ENCODE measurements at places on chromosomes 13 and 19. TPM values are rescaled to one million over a fixed set of nuclear protein-coding genes. Genes with fewer than 3 reads are reported as not detected.

GRCh38 chr19:6273701-6274601 is 5.8 kb downstream of the MLLT1 start:
- peak; percentile 74 for DNase-seq

SIAH3 gene
- polyA plus RNA-seq, result 0.08 TPM

GRCh38 chr13:95814495-95814894 is 137.6 kb downstream of the DNAJC3 start:
- no peak for DNase-seq

DNA sequence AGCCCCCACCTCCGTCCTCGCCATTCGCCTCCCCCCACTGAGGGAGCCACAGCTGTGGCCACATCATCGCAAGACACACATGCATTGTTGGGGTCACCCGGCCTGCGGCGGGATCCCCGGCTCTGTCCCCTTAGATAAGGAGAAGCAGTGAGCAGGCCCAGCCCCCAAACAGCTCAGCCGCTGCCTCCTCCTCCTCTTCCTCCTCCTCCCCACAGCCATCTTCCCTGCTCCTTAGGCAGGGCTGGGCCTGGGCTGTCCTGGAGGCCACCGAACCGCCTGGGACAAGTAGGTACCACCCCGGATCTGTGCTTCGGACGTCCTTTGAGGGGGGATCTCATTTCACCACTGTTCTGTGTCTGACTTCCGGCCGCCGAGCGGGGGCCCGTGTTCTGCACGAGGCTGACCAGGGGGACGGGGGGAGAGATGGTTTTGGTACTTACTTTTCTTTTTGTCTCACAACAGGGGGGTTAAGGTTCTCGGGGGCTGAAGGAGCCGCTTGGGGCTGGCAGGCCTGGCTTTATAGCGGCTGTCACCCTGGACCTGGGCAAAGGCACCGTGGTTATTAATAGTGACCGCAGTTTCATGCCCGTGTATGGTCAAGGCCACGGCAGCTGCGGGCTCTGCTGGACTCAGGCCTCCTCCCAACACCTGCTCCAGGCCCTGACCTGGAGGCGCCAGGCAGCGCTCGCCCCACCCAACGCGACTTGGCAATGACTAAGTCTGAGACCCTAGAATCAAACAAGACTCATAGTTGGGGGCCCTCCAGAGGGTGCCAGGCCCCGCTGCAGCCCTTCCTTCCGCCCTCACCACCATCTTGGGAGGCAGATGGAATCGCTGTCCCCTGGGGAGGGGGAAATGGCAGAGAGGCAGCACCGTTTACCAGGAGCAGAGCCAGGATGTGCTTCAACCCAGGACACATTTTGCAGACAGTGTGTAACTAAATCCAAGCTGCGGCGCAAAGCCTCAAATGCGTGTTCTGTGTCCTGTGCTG is 18.3 kb downstream of the NMRK2 start:
- DNase-seq, result no peak

DNA sequence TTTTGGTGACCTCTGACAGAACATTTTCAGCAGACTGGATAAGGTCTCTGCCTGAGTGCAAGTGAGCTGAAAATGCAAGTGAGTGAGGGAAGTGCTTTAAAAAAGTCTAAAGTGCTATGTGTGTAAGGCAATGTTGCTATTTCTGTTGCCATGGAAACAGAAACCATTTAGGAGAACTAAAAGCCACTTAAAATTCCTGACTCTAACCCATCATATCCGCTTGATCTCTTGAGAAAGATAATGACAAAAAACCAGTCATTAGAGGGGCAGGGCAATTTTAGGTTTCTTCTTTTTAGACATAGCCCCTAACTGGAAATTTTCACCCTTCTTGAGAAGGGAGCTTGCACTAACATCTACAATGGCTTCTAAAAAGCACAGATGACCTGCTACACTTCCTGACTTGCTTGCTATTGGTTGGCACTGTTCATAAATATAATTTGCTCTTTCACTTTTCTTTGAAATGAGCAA is at the start of gene CYSLTR2:
CYSLTR2 (plus strand) TSS at position 458 of the 468 bp plus-strand sequence. CDS start 52,889 bp downstream, outside the sequence.
- peak; percentile 32 for DNase-seq

DNA sequence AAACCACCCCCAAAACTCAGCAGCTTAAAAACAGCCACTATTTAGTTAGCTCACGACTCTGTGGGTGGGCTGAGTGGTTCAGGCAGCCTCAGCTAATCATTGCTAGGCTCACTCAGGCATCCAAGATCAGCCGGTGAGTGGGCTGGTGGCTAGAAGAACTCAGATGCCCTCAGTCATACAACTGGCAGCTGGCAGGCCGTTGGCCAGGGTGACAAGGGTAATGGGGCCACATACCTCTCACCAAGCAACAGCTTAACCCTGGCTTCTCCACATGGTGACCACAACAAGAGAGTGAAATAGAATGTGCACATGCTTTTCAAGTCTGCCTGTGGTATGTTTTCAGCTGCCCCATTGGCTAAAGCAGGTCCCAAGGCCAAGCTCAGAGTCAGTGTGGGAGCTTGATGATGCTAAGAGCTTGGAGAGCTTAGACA is 435.4 kb upstream of the TSHZ3 start:
- no peak for DNase-seq

- DNase-seq, result peak; percentile 98
Observed at GRCh38 chr19:4556597-4557127, 2.8 kb downstream of the SEMA6B start.

SULT2B1 gene
- 0.86 TPM for polyA plus RNA-seq

DNA sequence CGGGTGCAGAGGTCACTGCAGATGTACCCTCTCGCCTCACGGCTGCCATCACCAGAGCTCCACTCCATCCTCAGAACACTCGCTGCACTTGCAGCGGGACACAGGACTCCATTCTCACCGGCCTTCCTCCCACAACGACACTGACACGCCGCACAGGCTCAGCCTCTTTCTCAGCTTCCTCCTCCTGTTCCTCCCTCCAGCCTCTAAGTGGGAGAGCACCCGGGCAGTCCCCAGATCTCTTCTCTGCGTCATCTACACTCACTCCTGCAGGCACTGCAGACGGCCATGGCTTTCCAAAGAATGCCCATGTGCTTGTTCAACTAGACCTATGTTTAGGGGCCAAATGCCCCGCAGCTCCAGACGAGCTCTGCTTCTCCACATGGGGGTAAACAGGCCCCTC is 14.3 kb upstream of the FKRP start:
- DNase-seq, result no peak

DNA sequence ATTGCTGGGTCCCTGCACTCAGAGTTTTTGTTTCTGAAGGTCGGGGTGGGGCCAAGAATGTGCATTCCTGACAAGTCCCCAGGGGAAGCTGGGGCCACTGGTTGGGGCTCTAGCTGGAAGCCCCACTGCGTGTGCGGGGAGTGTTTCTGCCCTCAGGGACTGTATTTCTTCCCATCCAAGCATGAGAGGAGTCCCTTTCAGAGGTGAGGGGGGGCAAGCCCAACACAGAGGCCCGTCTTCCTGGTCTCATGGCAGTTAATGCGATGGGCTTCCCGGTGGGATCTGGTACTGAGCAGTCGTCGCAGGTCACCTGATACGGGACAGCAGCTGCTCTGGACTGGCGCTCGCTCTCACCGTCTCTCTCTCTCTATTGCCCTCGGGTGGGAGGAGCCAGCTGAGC is 50.4 kb downstream of the GPR12 start:
- DNase-seq, result no peak

C19orf81 gene
- polyA plus RNA-seq, result 5.7 TPM

- no peak for DNase-seq
Observed at GRCh38 chr19:51614789-51615188, 15.4 kb downstream of the SIGLEC5 start.

ING1 gene
- polyA plus RNA-seq, result 25.4 TPM

- no peak for DNase-seq
Observed at GRCh38 chr13:44068737-44069136, 189.0 kb downstream of the LACC1 start.

DNA sequence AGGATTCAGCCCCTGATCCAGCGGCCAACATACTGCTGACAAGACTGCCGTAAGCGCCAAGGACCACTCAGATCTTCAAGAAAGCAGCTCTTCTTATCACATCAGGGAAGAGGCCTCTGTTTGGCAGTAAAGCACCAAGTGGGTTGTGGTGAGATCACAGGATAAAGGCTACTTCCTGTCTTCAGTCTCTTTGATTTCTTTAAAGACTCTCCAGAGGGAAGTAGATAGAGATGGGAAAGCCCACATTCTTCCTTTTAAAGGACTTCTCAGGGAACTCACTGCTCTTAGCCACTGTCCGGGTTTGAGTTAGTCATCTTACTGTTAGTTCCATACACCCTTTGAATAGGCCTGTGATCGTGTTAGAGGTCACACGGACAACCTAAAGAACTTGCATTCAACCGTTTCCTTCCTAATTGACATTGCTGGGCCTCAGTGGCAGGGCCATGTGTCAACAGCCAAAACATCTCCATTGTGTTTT is 47.2 kb upstream of the POMP start:
- DNase-seq, result no peak

- no peak for DNase-seq
Observed at GRCh38 chr13:38348861-38349389, 726 bp upstream of the UFM1 start.

JUND gene
- polyA plus RNA-seq, result 115 TPM

TICAM1 gene
- 1.8 TPM for polyA plus RNA-seq

CABP5 gene
- not detected for polyA plus RNA-seq

GRCh38 chr13:49058761-49059160 is 83.0 kb downstream of the FNDC3A start:
- no peak for DNase-seq

GRCh38 chr13:24265453-24265852 is 43.9 kb upstream of the C1QTNF9 start:
- no peak for DNase-seq

GRCh38 chr13:87498681-87499080 is 172.5 kb upstream of the SLITRK5 start:
- DNase-seq, result no peak

ZNF799 gene
- polyA plus RNA-seq, result 0.99 TPM

TEX101 gene
- polyA plus RNA-seq, result 0.07 TPM

DNA sequence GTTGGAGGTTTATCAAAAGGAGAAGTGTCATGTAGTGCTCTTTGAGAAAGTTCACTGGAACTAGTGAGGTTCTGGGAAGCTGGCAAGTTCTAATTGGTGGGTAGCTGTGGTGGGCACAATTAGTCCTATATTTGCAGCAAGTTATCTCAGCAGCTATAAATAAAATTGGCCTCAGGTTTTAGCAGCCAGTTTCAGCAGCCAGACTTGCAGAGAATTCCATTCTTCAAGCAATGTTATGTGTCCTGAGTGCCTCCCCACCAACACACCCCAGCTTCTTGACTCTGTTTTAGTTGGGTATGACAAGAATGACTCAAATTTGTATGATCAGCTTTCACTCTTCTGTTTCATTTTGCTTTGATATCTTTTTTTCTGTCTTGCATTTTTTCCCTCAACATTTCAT is 4.7 kb downstream of the IFT88 start:
- DNase-seq, result no peak

GRCh38 chr19:37095859-37096258 is 17.6 kb downstream of the ZNF420 start:
- DNase-seq, result no peak

GRCh38 chr19:54481326-54481930 is 8.3 kb upstream of the CDC42EP5 start:
- peak; percentile 65 for DNase-seq

DNA sequence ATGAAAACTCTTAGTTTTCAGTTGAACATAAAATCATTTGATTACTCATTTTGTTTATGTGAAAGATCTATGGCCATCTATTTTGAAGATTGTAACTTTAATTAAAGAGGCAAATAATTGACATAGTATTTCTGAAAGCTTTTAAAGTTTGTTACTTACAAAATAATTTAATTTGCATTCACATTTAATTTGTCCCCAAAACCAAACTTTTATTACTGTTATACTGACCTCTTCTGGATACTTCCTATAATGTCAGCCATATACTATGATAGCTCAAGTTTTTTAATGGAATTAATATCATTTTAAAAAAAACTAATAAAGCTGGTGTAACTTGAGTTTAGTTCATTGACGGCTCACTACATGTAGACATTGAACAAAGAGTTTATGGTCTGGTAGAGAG is 4.9 kb upstream of the SGCG start:
- no peak for DNase-seq

NLRP9 gene
- polyA plus RNA-seq, result not detected

RPS5 gene
- 3,905 TPM for polyA plus RNA-seq

DNA sequence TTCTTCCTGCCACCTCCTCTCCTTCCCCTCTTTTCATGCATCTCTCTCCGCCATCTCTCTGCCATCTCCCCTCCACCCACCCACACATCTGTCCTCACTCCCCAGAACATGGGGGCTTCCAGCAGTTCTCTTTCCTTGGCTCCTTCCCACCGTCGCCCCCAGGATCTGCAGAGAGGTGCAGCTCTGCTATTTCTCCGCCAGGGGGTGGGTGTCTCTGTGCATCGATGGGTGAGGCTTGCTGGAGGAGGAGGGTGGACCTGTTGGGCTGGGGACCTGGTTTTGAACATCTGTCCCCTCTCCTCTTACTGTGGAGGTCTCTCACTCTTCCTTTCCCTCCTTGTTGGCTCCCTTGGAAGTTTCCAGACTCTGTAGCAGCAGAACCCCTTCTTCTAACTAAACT is 51.7 kb downstream of the MYH14 start:
- DNase-seq, result peak; percentile 42

GRCh38 chr13:94640721-94641120 is 39.1 kb downstream of the GPR180 start:
- no peak for DNase-seq

ZNF845 gene
- 0.94 TPM for polyA plus RNA-seq

DNA sequence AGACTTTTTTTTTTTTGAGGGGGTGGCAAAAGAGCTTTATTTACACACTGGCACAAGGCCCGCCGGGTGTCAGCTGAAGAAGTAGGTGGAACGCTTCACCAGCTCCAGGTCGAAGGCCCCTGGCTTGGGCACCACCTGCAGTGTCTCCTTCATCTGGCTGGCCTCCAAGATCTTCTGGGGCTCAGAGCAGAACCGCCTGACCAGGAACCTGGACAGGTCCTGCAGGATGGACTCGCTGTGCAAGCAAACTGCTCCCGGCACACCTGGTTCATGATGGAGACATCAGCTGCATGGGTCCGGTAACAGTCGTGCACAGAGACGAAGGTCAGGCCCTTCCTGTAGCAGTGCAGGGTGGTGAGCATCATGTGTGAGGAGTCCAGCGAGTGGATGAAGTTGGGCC is 4.4 kb upstream of the CYP4F2 start:
- no peak for DNase-seq

ZNF837 gene
- polyA plus RNA-seq, result 1.6 TPM

TPGS1 gene
- 28.3 TPM for polyA plus RNA-seq

GRCh38 chr13:114130837-114131582 is 1.4 kb downstream of the RASA3 start:
- DNase-seq, result peak; percentile 88
